ENCODE measurements at places on chromosomes 1 and 21. TPM values are rescaled to one million over a fixed set of nuclear protein-coding genes. Genes with fewer than 3 reads are reported as not detected.

CASZ1 gene
- total RNA-seq = 2.5 TPM

WNT4 gene
- total RNA-seq = 0.41 TPM

SLC22A15 gene
- total RNA-seq = 0.49 TPM

FALEC gene
- 0.39 TPM for total RNA-seq

PTPN7 gene
- 0.03 TPM for total RNA-seq

TMEM9 gene
- 82.4 TPM for total RNA-seq

ADAMTSL4 gene
- total RNA-seq = 3.0 TPM

All from A549 treated with CpdA at 1 μM for 4 hours (cell line).